ENCODE measurements at places on chromosomes 3 and 15. TPM values are rescaled to one million over a fixed set of nuclear protein-coding genes. Genes with fewer than 3 reads are reported as not detected.

Gene SSR3
- total RNA-seq: 729 TPM

Gene MCF2L2
- not detected for total RNA-seq

Gene LCTL
- total RNA-seq: 0.75 TPM

Gene PTX3
- total RNA-seq: 20.3 TPM

Gene UBP1
- total RNA-seq: 61.0 TPM

Gene ZIC4
- total RNA-seq: 0.53 TPM

Gene EBLN2
- total RNA-seq: 1.0 TPM

Gene SYNPR
- not detected for total RNA-seq

Gene COL6A6
- total RNA-seq: not detected

Gene VIPR1
- not detected for total RNA-seq

Gene SCN5A
- 0.28 TPM for total RNA-seq

Gene GATA2
- total RNA-seq: 77.4 TPM

Gene PRSS50
- total RNA-seq: not detected

Gene ATG7
- total RNA-seq: 51.6 TPM

Gene SLC28A1
- not detected for total RNA-seq

Gene NR2E3
- total RNA-seq: not detected

Gene P2RY13
- total RNA-seq: not detected

Gene CP
- total RNA-seq: not detected

Gene GPR160
- total RNA-seq: 0.46 TPM

Gene CCR5
- total RNA-seq: not detected

Gene RTP3
- total RNA-seq: not detected

Gene DPPA2
- total RNA-seq: not detected

Gene NTRK3
- total RNA-seq: not detected

Gene GP9
- total RNA-seq: not detected

Gene RBPMS2
- total RNA-seq: 0.13 TPM

Gene LRRC31
- total RNA-seq: not detected

Gene SNRK
- total RNA-seq: 8.8 TPM

Data from HFFc6 (cell line).